Activated gamma-delta T cell (primary cell): ENCODE measurements at places on chromosomes 3 and 15.

GRCh38 chr3:124576565-124577493 lies 153.4 kb upstream of the UMPS start:
- DNase-seq = no peak

DNA sequence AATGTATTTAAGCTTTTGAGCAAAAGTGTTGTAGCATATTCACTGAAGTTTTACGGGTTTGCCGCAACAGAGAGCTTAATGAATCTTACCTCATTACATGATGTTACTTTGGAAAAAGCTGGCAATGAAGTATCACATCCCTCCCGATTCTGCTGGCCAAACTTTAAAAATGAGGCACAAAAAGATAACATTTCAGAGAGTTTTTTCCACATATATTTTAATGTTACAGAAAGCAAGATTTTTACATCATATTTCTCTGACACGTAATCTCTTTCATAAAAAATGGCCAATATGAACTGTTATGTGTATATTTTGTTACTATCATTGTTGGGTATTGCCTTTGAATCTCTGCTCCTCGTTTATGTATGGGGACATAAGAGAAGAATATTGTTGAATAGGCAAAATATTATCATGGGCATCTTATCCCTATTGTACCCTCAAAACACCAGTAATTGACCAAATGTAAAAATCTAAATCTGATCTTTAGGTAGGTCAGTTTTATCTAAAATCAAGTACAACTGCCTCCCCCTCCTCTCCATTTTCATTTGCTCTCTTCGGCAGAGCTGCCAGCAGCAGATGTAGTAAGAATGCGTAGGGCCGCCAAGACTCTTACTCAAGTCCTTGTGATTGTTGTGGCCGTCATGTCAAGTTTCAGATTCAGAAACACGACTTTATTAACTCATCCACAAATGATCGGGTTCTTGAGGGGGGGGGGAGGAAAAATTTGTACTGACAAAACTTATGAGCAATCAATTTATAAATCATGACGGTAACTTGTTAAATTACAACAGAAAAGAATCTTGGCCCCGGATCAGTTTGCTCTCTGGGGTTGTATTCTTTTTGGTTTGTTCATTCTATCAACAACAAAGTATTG lies 106.7 kb upstream of the THRB start:
- no peak for DNase-seq

DNA sequence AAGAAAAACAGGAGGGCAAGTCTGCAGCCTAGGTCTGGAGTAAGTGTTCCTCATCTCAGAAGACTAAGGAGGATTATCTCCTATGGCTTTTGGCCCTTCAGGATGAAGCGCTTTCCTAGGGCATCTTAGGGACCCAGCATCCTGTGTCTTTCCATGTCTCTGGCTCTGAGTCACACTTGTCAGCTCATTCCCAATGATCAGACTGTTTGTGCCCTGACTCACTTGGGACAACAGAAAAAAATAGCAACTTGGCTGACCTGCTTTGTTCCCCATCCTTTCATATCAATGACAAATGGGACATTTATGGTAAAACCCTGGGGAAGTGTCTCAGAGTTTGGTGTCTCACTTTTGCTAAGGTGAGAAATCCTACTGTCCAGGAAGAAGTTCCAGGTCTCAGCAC lies 76.2 kb upstream of the OXTR start:
- no peak for DNase-seq

DNA sequence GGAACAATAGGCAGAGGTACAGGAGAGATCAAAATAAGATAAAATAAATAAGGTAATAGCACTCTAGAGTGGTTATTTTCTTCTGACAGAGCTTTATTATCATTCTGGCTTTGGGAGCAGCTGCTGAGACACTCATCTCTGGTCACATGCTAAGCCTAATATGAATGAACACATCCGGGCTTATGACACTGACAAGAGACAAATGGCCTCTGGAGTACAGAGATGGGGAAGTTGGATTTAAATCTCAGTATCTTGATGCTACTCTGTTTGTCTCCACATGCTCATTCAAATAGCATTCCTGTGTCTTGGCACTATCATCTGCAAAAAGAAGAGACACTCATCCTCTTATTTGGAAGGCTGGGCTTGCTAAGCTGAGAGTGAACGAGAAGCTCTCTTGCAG lies 55.6 kb downstream of the TMEM45A start:
- DNase-seq = no peak

GRCh38 chr15:28033443-28033842 lies 65.7 kb downstream of the OCA2 start:
- no peak for DNase-seq
